Stimulated activated CD4-positive, alpha-beta T cell treated with anti-CD3 and anti-CD28 coated beads, Interleukin-1b, Interleukin-23, amount 100 ng/mL, for 1 hour (primary cell): ENCODE measurements at places on chromosomes 4 and X.

GRCh38 chrX:150773634-150774033, 80.4 kb downstream of the MTMR1 start:
- no peak for DNase-seq

DNA sequence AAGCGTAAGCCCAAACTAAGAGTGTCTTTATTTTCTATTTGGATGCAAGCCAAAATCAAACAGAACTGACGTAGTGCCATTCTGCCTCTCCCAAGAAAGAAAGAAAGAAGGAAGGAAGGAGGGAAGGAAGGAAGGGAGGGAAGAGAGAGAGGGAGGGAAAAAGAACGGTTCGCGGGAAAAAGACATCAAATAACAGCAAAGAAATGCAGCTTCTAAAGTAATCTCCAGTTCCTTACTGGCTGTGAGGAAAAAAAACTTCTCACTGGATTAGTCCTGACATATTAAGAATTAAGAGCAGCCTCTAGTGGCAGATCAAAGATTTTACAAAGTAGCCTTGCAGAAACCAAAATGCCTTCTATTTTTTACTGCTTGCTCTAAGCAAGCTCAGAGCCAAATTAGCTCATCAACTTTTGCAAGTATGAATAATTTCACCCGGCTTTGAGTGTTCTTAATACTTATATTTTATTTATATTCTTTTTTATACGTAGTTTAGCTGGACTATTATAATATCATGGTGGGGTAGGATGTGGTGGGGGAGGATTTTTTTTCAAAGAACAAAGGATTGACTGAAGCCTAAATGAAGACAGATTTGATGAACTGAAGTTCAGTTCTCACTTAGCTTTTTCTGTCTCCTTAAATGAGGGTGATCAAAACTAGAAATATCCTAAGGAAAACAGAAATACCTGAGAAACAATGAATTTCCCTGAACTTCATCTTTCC, 36.6 kb downstream of the PITX2 start:
- DNase-seq, result no peak

- no peak for DNase-seq
Observed at GRCh38 chr4:76752861-76753501, 145.0 kb downstream of the SOWAHB start.

- DNase-seq, result no peak
Observed at GRCh38 chr4:131613824-131614216, 1535.3 kb upstream of the PCDH10 start.

GRCh38 chrX:110167952-110168451, 149.9 kb downstream of the AMMECR1 start:
- peak; percentile 7 for DNase-seq

- no peak for DNase-seq
Observed at GRCh38 chrX:72262077-72262476, 15.0 kb downstream of the RPS4X start.

DNA sequence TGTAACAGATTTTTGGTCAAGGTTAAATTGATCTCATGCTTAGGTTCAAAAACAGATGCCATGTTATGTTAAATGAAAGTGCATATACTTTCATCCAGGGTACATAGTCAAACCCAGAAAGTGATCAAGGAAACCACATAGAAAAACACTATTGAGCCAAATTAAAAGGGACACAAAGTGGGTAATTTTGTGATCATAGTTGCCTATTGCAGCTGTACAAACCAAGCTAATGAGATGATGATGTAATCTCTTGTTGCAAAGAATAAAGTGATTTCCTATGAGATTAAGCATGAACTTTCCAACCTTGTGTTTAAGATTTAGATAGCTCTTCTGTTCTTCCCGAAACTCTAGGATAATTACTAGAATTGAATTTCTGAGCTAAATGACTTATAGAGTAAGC, 20.2 kb upstream of the LIMCH1 start:
- no peak for DNase-seq

GRCh38 chr4:106929248-106929647, 106.9 kb downstream of the DKK2 start:
- DNase-seq, result no peak

DNA sequence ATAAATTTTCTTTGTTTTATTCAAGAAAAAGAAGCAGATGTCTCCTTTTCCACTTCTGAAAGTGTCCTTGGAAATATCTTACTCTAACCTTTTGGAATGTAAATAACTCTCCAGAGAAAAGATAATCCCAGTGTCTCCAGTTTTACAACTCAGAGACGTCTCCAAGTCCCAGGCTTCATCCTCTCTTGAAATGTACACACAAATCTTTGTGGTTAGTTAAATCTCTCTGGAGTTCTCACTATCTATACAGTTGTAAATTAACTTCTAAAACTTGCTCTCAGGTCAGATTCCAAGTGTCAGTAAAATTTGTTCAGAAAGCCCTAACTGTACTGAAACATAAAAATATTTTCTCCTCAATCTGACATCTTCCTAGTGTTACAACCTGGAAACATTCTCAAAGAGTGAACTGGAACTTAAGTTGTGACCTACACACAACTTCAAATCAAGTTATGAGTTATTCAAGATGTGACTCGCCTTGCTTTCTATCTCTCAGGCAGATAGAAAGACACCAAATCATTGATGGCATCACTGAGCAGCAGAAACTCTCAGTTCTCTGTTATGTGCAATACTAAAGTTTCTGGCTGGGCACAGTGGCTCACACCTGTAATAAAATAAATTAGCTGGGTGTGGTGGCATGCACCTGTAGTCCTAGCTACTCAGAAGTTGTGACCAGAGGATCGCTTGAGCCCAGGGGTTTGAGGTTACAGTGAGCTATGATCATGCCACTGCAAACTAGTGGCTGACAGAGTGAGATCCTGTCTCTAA, 284.2 kb downstream of the RCHY1 start:
- DNase-seq, result no peak

DNA sequence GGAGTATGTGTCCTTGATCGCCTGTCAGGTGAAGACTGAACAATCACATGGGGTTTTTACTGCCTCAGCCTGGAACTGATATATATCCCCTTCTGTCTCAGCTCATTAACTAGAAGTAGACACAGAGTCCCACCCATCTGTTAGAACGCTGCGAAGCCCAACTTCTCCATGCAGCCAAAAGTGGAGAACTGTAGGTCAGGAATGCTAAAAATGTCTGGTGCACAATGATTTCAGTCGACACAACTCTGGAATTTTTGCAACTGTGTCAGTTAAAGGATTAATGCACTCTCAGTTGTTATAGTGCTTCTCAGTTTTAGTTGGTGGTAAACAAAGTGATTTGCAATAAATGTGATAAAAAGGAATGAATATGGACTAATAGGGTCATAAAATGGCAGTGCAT, 287.2 kb downstream of the INPP4B start:
- DNase-seq, result no peak

GRCh38 chrX:41553688-41554087, 106.5 kb downstream of the NYX start:
- no peak for DNase-seq

GRCh38 chrX:124392794-124393193, 46.4 kb downstream of the SH2D1A start:
- DNase-seq, result no peak

- DNase-seq, result no peak
Observed at GRCh38 chr4:145734576-145735346, 54.8 kb downstream of the C4orf51 start.

DNA sequence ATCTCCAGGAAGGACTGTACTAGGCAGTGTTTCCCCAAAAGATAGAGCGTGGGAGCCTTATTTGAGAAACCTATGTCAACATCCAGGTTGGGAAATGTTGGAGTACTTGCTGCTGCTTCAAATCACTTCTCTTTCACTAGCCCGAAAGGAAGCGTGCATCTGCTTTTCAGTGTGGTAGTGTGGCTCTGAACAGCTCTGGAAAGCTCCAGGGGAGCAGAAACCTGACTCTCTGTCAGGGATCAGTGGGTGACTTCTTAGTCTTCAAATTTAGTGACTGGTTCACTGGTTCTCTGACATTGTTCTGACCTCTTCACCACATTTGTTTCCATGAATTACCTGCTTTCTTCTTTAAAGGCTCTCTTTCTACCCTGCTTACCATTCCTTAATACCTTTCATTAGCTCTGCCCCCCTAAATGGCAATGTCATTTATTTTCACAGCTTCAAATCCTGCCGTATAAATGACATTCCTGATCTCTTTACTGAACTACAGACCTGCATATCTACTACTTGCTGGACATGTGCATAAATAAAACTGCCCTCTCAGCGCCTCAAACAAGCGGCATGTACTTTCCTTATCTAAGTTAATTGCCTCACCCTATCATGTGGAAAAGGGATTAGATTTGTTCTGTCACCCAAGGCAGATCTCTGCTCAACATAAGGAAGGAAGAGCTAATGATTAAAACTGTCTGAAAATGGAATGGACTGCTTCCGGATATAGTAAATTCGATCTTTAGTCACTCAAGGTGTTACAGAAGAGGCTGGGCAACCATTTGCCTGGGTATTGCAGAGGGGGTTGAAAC, 37.0 kb downstream of the DLG3 start:
- no peak for DNase-seq

DNA sequence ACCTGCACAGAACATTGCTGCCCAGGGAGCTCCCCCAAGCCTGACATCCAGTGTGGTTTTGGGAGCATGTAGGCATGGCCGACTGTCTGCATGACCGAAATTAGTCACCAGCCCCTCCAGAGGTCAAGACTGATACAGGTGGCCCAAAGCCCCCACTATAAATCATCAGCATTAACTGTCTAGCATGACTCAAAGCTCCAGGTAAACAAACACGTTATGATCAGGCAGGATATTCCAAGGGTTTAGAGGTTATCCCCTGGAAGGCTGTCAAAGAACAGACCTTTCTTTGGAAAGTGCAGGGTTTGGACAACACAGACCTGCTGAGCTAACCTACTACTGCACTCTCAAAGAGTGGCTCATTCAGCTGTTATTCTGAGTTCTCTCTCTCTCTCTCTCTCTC, 2.1 kb upstream of the FAM9A start:
- no peak for DNase-seq

DNA sequence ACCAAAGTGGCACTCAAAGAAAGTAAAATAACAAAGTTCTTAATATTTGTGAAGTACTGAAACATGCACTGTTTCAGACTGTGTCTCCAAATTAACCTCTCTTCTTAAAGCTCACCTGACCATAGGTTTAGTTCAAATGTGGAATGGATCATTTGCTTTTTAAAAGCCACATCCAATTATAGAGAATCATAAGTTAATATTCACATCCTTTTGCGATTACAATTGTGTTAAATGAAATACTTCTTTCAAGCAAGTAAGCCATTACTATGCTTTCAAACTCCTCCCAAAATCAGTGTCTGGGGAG, 95.3 kb upstream of the PTPN13 start:
- no peak for DNase-seq

DNA sequence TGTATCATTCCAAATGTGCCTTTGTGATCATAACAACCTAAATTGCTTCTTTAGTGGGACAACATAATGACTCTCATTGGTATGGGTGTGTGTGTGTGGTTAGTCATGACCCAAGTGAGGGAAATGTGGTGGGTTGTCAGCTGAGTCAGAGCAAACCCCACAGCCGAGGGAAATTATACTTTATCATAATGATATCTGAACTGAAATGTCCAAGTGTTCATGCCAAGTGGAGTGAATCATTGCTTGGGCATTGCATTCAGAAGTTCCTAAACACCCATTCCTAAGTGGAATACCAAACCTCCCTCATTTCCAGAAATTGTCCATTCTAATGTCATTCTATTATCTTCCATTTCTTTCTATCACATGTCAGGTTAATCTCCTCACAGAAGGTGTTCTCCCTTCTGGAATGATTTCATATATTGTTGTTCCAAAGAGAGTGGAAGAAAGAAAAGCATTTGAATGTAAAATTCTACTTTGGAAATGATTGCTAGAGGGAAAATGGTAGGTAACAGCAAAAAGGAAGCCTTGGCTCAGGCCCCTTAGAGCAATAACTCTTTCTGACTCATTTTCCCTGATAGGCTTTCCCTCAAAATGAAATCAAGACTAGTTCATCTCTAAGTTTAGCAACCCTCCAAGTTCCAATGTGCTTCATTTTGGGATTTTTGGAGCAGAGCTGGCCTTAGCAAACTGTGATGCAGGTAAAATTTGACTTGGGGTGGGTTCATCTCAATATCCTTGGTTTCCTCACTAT, 230.7 kb upstream of the KCNIP4 start:
- DNase-seq, result no peak

DNA sequence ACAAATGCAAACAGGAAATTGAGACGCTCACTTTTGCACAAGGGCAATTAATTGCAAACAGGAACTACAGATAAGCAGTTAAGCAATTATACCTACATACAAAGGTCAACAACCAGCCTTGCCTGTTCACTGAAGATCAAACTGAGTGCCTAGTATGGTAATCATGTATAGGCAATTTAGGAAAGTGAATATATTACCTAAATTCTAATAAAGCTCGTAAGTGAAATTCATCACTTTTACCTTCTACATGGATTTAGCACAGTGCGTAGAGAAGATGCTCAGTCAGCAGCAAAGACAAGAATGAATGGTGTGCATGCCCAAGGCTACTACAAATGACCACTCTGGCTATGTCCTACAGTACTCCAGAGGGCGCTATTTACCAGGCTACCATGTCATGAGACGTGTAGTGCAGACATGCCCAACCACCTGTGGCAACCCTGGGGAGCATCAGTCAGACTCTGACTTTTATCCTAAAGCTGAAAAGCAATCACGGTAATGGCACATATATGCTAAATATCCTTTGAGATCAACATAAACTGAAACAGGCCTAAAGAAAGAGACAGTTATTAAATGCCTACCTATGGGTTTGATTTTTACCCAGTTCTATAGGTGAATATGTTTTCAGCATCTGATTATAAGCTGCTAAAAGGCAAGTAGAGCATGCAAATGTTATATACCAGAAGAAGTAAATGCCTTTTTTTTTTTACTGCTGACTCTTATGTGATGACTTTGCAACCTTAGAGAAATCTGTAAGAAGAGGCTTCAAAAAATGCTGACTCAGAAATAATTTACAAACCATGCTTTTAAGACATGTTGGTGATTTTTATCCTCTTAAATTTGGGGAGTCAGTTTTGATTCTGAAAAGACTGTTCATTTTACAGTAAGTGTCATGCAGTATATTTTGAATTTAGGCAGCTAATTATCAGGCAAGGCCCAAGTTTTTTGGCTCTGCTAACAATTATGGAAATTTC, 178.0 kb downstream of the PPP3CA start:
- no peak for DNase-seq
